NCI-H69 (cell line): ENCODE measurements at places on chromosomes 4 and X.

DNA sequence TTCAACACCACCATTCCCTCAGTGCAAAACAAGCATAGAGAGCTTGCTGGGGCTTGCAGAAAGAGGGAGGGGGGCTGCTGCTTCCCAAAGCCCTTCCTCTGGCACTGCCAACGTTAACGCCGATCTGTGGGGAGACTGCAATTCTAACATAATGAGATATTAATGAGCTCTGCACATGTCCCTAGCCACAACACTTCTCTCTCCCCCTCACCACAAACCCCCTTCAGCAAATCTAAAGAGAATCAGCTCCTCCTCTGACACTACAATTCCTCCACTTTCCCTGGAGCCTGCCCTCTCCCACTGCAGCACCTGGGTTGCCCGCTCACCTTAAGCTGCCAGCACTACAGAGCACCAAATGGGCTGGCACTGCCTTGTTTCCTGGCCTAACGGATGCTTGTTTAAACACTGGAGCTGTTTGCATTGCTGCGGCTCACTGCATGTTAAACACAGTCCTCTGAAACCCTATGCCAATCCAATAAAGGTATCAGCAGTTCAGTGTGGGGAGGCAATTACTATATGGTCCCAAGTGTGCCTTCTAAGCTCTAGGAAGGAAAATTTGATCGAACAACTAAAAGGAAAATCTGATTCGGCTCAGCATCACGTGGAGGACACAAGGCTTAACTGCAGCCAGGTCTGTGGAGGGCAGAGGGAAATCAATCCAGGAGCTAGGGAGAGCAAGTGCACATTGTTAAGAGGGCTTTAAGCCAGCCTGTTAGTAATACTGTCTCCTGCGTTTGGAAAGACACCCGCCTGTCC, 232.4 kb downstream of the MAML3 start:
- peak; percentile 96 for DNase-seq

DNA sequence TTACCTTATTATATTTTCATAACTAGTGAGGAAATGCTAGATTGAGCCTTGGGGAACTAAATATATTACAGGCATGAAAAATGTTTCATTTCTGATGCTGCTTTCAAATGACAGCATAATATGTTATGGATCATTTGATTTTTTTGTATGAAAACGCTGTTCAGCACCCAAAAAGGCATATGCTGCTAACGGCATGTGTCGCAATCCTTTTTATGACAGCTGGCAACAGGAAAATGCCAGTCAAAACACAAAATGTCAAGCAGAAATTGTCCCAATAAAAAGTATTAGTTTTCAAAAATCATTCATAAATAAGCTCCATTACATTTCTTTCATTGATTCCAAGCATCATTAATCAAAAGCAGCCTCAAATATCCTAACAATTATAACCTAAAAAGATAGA, 1244.5 kb downstream of the PCDH7 start:
- no peak for DNase-seq

DNA sequence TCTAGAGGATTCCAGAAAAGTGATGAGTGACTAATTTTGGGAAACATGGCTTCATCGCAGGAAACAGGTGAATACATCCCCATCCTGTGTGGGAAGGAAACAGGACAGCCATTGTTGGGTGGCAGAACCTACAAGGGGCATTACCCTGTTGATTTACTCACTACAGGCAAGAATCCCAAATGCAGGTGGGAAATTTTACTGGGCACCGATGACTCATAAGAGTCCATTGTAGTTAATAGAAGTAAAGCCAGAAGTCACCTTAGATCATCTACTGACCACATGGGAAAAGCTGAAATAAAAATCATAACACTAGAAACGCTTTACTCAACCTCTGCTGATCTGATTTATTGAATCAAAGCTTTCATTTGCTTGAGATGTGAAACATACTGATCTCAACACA, 136.4 kb downstream of the TRIML1 start:
- DNase-seq, result no peak

- DNase-seq, result no peak
These were observed 63.4 kb downstream of the SMAD1 start for GRCh38 chr4:145545031-145545430.

DNA sequence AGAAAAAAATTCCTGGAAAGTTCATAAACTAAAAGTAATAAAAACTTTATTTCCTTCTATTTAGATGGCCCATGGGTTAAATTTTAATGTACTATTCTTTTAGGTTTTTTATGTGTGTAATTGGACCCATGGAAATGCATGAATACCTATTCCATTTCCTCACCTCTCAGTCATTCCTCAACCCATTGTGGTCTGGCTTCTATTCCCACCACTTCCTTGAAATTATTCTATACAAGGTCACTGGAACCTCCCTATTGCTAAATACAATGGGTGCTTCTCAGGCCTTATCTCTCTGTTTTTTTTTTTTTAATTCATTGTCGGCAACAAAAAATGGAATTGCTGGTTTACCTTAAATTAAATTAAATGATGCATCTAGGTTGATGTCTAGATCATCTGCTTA, 17.2 kb downstream of the SLC39A8 start:
- no peak for DNase-seq

GRCh38 chr4:171979461-171979860, 166.3 kb downstream of the GALNTL6 start:
- peak; percentile 35 for DNase-seq

- peak; percentile 18 for DNase-seq
These were observed 128.3 kb downstream of the MAGEE1 start for GRCh38 chrX:76555816-76556215.

DNA sequence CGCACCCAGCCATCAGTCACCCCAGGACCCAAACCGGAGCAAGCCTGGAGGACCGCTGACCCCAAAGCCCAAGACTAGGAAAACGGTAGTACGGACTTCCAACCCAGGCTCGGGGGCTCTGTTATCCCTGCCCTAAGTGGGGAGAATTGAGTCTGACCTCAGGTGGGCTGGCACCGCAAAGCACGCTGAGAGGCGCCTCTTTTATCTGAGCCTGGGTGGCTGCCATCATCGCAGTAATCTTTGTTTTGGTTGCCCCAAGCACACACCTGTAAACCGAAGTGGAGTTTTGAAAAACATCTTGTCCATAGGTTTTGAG, 894 bp upstream of the SH3RF1 start:
- peak; percentile 54 for DNase-seq

DNA sequence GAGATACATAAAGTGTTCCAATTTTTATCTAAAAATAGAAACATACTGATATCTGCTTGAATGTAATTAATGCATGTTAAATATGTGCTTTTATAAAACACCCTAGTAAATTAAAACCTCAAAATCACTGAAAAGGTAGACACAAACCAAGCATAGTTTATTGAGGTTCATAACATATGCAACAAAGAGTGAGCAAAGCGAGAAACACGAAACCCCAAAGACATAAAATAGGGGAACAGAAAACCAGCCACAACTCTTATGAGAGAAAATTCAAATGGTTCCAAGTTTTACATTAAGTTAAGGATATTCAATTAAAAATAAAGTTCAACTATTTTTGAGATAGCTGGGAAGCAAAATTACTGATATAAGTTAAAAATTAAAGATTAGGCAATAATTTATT, 336.4 kb upstream of the AGA start:
- DNase-seq, result no peak

GRCh38 chrX:86047936-86048280, 550 bp upstream of the CHM start:
- no peak for DNase-seq

GRCh38 chr4:47839259-47839658, 1.4 kb upstream of the CORIN start:
- DNase-seq, result no peak

GRCh38 chr4:139763672-139764071, 98.1 kb downstream of the MGST2 start:
- no peak for DNase-seq

GRCh38 chr4:51880016-51880915, 37.3 kb downstream of the DCUN1D4 start:
- DNase-seq, result no peak

DNA sequence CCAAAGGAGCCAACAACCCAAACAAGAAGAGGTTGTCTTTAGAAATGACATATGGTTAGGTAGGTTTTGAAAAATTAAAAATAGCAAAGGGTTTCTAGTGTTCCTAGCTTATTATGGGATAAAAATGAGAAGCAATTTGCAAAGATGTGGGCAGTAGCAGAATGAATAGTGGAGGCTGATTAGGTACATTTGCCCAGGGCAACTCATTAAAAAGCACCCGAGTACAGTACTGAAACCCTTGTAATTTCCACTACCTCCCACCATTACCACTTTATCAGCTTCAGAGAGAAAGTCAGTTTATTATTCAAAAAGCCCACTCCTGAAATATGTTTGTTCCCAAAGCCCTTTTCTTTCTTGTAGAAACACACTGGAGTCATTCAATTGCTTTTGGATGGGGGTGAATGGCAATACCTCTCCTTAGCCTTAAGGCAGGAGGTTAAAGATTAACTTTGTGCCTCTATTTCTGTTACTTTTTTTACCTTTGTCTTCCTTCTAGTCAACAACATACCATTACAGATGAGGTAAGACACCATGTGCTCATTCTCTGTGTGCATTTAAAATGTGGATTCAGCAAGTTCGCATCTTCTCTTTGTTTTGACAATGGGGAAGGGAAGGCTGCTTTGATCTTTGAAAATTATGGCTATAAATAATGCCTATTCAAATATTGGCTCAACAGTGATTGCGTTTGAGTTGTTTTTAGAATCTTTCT, 353.8 kb upstream of the CASK start:
- DNase-seq, result no peak

- DNase-seq, result no peak
These were observed 21.0 kb upstream of the ANXA5 start for GRCh38 chr4:121717680-121718237.

- peak; percentile 68 for DNase-seq
These were observed 300.2 kb downstream of the USP46 start for GRCh38 chr4:52358883-52359321.

- no peak for DNase-seq
These were observed 40.3 kb upstream of the GLRA3 start for GRCh38 chr4:174869339-174869738.

DNA sequence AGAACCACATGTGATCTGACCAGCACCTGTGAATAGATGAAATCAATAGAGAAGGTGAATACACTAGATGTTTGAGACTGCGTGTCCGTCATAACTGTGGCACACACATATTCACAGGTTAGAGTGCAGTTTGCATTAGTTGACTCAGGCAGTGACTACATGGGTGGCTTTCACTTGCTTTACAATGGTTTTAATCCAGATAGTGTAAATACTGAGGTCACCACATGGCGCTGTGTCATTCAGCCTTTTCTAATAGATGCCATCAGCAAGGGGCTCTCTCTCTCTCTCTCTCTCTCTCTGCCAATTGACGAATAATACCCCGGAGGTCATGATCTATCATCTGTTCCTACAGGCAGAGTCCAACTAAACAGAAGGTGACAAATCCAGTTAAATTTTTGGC, 30.7 kb upstream of the FGF13 start:
- no peak for DNase-seq

- DNase-seq, result peak; percentile 20
These were observed 76.7 kb upstream of the IGSF1 start for GRCh38 chrX:131365766-131366165.

- DNase-seq, result no peak
These were observed 1.2 kb upstream of the PRPS2 start for GRCh38 chrX:12789976-12790375.

DNA sequence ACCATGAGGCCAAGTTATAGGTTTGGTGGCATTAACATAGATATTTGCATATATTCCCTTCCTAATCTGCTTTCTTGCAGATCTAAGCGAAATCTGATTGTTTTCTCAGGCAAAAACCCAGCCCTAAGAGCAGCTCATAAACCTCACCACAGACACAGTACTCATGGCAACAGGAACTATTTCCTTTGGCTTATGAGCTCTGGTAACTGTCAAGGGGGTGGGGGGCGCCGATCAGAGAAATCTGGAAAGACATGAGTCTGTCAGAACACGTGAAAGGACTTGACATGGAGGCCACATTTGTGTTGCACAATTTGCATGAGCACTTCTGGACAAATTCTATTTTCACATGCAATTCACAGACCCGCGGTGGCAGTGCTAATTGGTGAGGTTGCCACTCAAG, 83.7 kb downstream of the MGST2 start:
- no peak for DNase-seq

DNA sequence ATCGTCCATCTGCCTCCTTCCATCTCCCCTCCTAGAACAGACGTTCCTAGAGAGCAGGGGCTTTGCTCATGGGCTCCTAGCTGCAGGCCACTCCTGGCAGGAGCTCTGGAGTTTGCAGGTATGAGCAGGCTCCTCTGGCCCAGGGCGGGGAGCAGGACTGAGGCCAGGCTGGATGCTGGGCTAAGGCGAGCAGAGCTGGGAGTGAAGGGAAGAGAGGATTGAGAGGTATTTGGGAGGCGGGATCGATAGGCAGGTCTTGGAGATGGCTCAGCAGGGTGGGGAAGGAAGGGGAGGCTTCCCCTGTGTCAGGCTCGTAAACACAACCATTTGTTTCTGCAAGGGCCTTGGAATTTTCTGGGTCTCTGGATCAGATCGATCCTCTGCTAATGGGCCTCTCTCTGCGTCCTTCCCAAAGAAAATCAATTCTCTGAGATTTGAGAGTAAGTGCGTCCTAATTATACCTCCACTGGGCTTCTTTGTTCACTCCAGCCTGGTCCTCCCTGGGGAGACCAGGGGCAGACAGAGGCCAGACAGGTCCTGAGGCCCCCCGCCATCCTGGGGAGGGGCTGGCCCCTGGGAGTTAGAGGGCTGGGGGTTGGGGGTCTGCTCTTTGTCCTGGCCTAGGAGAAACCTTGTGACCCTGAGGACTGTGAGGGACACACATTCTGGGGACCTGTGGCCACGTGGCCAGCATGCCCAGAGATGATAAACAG, 94.8 kb upstream of the PSAPL1 start:
- peak; percentile 5 for DNase-seq

DNA sequence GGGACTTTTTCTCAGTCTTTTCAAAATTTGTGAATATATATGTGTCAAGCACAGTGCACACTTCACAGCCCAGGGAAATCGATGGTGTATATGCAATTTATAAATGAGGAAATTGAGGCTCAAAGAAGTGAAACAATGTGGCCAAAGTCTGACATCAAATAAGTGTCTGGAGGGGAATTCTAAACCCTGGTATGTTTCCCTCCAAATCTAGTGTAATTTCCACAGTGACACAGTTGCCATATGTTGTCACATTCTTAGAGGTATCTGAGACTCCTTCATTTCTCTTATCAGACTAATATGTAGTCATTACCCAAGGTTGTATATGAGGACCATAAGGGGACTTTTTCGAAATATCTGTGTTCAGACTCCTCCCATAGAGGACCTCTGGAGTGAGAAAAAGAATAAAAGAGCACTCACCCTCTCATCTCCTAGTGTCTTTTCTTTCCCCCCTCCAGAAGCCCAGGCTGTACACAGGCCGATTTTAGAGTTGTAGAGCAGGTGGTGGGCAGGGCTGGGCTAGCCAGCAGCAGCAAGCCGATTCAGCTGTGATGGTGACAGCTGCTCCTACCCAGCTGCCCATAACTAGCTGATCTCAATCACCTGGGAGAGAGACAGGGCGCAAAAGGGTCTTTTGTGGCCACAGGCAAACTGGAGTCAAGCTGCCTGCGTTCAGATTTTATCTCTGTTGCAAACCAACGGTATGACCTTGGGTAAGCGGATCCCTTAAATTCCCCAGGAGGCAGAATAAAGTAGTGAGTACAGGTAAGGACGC, 55.1 kb downstream of the CLCN5 start:
- DNase-seq, result peak; percentile 78

- DNase-seq, result no peak
These were observed 21.5 kb downstream of the FAM114A1 start for GRCh38 chr4:38889143-38889542.

- peak; percentile 83 for DNase-seq
These were observed 94.1 kb downstream of the HMX1 start for GRCh38 chr4:8777320-8778196.
